ENCODE measurements at places on chromosomes 16 and 17.

DNA sequence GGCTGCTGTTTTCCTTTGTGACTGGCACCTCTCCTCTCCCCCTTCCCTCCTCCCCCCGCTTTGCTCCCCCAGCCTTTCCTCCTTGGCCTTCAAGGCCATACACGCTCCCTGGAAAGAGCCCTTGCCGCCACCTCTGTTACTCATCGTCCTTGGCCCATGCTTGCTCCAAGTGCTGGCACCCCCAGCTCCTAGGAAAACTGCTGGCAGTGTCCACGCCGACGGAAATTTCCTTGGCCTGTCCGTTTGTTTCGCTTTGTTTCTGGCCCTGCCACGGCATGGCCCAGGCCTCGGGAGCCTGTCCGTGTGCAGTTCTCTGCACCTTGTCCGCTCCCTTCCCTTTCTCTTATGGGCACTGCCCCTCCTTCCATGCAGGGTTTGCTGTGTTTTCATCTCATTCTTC, 18.0 kb downstream of the CA5A start:
- no peak for DNase-seq

GRCh38 chr16:86213437-86214205, 296.7 kb upstream of the FOXF1 start:
- DNase-seq = no peak

DNA sequence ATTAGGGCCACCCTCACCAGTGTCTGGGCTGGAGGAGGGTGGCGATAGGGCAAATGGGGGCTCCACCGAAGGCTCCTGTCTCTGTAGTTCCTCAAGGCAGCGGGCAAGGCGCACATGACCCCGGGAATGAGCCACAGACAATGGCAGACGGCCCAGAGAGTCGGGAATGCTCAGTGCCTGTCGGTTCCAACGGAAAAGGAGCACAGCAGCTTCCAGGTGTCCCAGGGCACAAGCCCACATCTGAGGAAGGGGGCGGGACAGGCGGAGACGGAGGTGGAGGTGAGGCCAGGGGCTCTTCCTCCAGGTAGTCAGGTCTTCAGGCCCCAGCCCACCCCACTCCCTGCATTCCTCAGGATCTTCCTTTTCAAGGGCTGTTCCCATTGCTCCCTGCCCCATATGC, 5.1 kb upstream of the SPAG7 start:
- no peak for DNase-seq

DNA sequence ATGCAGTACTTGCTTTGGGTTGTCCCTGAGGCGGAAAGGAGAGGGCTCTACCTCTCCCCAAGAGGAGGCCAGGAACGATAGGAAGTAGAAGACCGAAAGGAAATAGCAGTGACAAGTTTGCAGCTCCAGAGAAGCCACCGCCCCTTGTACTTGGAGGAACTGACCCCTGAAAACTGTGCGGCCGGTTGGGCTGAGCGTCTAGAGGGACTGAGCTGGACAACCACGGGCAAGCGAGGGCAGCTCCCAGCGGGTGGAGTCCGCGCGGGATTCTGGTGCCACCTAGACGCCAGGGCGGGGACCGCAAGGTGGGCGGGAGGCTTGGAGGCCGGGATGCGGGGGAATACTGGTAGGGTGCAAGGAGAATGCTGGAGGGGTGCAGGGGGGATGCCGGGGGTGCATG, 1.3 kb upstream of the SLC6A4 start:
- no peak for DNase-seq

DNA sequence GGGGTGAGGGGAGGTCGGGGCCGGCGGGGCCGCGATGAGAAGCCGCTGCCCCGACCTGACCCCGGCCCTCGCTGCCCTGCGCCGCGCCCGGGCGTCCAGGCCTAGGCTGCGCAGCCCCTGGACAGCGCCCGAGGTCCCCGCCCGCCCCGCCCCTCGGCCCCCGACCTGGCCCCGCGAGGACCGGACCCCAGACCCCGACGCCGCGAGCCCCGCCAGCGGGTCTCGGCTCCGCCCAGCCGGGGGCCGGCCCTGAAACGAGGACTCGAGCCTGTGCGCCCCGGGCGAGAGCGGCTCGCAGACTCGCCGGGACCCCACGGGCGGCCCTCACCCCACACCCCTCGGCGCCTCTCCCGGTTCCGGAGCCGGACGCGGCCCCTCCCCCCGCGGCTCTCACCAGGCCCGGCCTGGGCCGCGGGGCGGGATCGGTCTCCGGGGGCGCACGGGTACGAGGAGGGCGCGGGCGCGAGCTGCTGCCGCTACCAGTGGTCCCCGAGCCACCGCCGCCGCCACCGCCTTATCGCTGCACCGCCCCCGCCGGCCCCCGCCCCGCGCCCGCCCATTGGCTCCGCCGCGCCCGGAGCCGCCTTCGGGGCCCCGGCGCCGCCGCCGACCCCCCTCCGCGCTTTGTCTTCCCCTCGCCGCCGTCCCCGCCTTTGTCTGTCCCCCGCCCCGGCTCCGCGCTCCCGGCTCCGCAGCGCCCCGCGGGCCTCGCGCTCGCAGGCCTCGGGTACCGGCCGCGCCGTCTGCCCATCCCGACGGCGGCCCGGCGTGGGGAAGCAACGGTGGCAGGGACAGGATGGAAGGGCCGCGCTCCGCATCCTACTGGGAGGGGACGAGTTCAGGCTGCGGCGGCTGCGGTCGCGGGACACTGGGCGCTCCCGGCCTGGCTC, at the start of gene LIMD2:
Gene LIMD2 (minus strand): TSS at position 488 of the 890 bp plus-strand sequence. CDS start 827 bp downstream, outside the sequence.
- peak; percentile 87 for DNase-seq

DNA sequence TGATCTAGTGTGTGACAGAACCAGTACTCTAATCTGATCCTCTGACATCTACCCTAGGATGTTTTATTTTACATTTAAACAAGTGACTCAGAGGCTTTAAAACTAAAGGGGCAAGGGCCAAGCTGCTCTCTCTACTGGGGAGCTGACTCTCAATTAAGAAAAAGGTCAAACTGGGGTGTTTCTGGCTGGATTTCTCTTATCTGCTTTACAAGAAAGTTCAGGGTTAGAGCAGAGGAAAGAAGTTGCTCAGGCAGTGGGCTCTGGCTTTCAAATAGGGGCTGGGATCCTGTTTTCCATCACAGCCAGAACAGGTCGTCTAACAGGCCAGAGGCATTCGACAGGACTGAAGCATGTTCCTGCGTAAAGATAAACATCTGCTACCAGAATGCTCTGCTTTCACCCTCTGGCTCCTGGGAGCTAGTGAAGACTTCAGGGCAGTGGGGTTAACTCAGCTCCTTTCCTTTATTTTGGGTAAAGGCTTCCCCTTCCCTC, 8.5 kb downstream of the MMP28 start:
- DNase-seq = no peak

DNA sequence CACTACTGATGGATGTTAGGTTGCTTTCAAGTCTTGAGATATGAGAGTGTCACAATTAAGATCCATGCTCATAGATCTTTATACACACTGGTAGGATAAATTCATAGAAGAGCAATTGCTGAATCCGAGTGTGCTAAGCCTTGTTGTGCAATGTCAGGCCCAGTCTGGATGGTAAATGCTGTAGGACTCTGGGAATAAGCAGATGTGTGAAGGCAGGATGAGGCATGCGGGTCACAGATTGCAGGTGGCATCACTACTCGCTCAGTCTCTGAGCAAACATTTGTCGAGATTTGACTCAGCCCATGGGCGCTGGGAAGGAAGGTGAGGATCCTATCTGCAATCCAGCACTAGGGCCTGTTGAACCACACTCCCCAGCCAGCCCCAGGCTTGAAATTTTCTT, 40.7 kb downstream of the TMEM186 start:
- DNase-seq = no peak

GRCh38 chr17:72613806-72614292, 478.6 kb downstream of the SLC39A11 start:
- DNase-seq = no peak

DNA sequence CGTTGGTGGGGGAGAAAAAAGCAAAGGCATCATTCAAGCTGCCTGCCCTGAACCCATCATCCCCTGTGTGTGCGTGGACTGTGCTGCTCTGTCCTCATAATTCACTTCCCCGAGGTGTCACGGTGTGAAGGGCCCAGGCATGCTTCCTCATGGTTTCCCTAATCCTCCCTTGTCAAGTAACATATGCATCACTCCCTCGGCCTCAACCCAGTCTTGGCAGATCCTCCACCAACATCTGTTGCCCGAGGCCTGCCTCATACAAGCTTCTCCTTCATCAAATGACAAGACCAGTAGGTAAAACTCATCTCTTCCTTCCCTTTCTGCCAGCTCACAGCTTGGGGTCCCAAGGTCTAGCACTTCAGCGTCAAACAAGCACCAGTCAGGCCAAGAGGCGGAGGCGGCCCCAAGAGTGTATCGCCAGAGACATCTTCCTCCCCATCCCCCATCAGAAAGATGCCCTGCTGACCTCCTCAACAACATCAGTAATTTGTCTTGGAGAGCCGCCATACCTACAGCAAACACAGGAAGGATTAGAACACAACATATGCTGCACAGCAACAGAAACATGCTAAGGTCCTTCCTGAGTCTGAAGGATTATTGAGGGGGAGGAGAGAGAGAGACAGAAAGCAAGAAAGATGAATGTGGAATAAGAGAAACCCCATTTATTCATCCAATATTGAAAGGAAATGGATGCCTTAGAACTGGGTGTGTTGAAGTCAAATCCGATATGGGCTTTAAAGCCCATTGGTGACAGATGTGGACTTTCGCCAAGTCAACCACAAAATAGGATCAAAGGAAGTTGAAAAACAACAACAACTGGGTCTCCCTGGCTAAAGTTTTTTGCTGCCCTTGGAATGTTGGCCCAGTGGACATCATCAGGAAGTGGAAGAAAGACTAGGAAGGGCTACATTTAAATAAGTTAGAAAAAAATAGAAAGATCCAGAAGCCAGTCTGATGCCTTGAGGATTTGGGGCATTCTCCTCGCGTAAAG, 38.4 kb downstream of the SOX9 start:
- DNase-seq = no peak

- DNase-seq = no peak
These were observed 8.9 kb downstream of the DCAKD start for GRCh38 chr17:45042346-45043120.

GRCh38 chr17:77297693-77298666, 157.2 kb downstream of the SEC14L1 start:
- DNase-seq = no peak

GRCh38 chr17:73691321-73691766, 47.1 kb upstream of the SDK2 start:
- no peak for DNase-seq

DNA sequence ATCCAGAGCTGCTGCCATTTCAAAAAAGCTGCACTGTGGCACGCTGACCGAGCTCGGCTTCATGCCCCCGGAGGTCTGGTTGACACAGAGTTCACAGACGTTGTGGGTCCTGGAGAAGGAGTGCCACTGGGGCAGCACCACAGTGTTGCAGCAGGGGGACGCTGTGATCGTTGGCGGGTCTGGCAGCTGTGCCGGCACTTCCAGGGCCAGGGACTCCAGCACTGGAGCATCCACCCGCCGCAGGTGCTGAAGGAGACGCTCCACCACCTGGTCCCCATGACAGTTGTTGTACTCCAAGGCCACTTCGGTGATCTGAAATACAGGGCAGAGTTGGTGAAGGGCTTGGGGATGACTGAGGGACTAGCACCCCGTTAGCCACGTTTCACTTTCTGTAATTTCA, 23.5 kb downstream of the SNN start:
- DNase-seq = no peak

DNA sequence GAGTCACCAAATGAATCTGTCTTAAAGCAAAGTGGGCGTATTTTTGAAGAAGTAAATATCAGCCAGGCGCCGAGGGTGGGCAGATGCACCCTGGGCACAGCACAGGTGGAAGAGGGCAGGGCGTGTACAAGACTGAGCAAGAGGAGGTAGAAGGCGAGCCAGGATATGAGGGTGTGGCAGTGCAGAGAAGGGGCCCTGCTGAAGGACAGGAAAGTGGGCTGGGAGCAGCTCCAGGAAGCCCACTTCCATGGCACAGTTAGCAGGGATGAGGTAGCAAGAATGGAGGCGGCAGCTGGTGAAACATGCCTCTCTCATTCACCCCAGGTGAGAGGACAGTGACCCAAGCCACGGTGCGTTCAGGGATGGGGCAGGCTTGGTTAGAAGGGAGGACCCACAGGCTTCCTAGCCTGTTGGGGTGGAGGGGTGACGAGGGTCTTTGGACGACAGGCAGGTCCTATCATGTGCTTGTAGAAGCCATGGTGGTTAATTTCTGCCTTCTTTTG, 149.3 kb downstream of the CLEC16A start:
- no peak for DNase-seq

- no peak for DNase-seq
These were observed 2.4 kb upstream of the CAPN15 start for GRCh38 chr16:525123-525519.

DNA sequence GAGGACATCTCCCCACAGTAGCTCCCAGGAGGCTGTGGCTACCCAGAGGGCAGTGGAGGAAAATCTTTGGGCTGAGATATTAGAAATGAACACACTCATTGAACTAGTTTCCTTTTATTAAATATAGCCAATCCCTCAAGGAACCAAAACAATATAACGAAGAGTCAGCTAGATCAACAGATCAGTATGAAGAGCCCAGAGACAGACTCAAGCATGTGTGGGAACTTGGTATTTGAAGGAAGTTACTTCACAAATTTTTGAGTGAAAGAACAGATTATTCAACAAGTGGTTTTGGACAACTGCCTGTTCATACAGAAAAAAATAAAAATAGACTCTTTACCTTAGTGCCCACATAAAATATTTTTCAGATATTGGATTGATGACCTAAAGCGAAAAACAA, 183.6 kb upstream of the PMFBP1 start:
- DNase-seq = no peak

DNA sequence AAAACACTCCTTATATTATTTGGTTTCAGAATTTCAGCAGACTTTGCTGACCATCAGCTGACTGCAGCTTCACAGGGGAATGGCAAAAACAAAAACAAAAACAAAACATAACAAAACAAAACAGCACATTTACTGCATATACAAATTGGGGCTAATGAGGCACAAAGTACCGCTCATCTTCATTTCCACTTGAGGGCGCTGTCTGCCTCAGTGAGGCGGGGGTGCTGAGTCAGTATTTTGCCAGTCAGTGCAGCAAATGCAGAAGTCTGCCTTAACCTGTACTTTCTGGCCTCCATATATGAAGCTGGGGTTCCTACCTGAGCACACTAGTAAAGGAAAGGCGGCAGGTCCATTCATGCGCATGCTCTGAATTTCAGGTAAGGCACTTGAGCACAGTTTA, 13.5 kb upstream of the DYNLRB2 start:
- no peak for DNase-seq

- no peak for DNase-seq
These were observed 1.6 kb downstream of the ZNF423 start for GRCh38 chr16:49854188-49854795.

DNA sequence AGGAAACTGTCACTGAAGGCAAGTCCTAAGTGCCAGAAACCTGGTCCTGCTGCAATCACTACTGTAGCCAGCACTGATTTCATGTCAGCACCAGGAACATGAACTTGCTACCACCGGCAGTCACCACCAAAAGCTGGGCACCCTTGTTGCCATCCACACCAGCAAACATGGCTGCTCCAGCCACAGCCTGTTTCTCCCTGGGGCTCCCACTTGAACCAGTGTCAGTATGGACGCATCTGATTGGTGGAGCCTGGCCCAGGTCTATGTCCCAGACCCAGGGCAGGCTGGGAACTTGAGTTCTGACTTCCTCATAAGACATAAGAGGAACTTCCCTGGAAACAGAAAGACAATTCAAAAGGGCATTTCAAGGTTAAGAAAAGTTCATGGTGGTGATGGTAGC, 56.5 kb downstream of the COPRS start:
- no peak for DNase-seq

- peak; percentile 72 for DNase-seq
These were observed 3.8 kb downstream of the TNFSF12 start for GRCh38 chr17:7552621-7553051.
